Astrocyte of the spinal cord (primary cell): ENCODE measurements at places on chromosomes 6 and 20.
A peak's percentile ranks its signal among the peaks of the same experiment; 100 is the strongest.

DNA sequence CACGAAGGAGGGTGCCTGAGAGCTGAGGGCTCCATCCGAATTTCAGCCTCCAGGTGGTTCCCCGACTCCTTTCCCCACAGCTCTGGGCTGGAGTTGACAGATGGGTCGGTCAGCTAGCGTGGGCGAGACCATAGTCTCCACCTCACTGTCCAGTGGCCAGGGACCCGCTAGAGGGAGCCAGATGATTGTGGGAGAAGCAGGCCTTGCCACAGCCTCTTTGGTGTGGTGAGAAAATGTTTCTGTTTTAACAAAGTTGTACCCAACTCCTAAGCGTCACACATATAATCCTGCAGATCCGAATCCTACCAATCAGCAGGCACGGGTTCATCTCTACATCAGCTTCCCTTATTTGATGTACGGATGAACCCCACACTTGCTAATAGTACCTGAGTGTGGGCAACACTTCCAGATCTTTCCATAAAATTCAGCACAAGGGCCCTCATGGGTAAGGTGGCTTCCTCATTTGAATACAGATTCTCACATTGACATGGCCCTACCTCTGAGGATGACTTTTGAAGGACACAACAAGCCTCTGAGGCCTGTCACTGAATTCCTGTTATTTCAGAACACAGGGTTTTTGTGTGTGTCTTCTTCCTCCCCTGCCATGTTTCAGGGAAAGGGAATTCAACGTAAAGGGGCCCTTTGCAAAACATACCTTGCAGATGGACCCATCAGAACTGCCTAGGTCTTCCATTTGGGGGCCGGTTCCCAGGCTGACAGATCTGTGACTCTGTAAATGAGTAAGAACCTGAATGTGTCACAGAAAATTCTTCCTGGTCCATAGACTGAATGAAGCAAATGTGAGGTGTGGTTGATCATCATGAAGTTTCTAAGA is 103.2 kb upstream of the DUSP22 start:
- DNase-seq, result peak; percentile 76

DNA sequence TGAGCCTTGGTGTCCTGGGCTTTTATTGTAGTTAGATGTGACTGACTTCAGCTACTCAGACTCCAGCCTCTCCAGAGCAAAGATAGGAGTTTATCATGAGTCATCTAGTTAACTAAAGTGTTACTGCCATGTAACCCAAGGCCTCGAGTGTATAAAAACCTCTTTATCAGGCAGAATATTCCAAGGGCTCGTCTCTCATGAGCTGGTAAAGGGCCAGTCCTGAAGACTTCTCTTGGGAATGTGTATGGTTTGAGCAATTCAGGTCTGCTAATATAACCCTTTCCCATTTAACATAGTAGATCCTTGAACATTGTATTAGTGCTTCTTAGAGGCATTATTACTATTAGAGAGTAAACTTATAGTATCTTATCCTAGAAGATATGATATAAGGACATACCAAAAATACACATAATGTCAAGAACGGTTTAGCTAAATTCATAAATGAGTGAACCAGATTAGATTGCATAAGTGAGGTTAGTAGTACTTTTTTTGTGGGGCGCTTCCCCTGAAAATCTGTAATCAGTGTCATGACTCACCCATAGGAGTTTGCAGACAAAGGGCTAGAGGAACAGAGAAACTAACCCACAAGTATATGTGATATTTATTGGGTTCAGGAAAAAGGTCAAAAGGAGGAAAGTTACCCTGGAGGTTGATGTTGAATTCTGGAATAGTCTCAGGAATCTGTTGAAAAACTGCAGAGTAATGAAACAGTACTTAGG is 16.0 kb downstream of the DSE start:
- DNase-seq, result peak; percentile 52

DNA sequence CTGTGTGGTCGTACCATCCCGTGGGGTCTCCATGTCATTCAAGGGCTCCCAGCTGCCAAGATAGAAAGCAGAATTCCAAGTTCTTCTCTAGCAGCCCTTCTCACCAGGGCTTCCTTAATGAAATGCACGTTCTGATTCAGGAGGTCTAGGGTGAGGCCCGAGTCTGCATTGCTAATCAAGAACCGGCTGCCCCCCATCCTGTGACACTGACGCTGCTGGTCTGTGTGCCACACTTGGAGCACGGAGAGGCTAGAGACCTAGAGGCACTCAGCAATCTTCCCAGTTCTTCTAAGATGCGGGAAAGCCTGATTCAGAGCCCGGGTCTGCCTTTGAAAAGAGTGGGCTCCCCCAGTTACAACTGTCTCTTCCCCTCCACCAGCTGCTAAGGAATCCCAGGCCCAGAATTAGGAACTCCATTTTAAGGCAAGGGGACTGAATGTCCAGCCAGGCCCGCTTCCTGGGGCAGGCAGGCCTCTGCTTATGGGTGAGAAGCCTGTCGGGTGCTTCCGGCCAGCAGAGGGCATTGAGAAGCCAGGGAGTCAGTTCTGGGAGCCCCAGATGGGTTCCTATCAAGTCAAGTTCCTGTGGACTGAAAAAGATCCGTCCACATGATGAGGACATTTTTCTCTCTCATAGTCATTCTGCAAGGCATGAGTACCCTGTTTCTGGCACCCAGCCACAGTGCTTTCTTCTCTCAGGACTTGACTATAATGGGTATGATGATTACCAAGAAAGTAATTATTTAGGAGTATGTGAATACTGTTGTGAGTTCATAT is 69.8 kb upstream of the RIN2 start:
- peak; percentile 81 for DNase-seq

DNA sequence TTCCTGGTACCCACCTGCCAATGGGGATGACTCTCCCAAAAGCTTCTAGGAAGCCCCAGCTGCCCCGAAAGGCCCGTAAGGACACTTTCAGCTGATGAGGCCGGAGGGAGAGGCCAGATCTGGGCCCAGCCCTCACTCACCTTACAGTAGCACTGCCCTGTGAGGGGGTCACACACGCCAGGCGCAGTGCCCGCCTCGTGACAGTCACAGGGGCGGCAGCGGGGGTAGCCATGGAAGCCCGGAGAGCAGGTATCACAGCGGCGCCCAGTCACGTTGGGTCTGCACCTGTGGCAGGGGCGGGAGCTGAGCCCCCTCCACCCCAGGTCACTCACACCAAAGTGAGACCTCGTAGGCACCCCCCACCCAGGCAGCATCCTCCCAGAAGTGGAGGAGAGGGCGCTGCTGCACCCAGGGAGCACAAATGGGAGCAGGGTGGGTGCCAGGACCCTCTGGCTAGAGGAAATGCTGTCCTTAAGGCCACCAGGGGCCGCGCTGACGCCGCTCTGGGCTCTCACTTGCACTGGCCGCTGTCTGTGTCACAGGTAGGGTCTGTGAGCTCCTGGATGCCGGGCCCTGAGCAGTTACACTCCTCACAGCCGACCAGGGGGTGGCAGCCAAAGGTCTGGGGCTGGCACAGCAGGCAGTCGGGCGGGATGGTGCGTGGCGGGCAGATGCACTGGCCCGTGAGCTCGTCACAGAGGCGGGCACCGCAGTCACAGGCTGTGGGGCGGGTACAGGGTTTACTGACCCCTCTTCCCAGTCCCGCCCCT is 25.1 kb downstream of the ADRM1 start:
- DNase-seq, result no peak

DNA sequence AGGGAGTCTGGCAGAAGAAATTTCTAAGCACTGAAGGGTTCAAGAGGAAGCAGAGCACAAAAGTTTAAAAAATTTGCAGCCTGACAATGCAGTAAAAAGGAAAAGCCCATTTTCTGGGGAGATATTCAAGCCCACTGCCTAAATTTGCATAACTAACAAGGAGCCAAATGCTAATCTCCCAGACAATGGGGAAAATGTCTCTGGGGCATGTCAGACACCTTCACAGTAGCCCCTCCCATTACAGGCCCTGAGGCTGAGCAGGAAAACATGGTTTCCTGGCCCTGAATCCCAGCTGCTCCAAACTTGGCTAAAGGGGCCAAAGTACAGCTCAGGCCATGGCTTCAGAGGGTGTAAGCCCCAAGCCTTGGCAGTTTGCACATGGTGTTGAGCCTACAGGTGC is 908.5 kb upstream of the MANEA start:
- DNase-seq, result no peak

- DNase-seq, result peak; percentile 33
Observed at GRCh38 chr20:60694763-60695162, 557.3 kb upstream of the CDH4 start.
